Activated CD8-positive, alpha-beta memory T cell treated with anti-CD3 and anti-CD28 coated beads for 48 hours (primary cell): ENCODE measurements at places on chromosomes 13 and 19.

- no peak for DNase-seq
Measured at GRCh38 chr13:35346494-35346893, 130.0 kb downstream of the MAB21L1 start.

DNA sequence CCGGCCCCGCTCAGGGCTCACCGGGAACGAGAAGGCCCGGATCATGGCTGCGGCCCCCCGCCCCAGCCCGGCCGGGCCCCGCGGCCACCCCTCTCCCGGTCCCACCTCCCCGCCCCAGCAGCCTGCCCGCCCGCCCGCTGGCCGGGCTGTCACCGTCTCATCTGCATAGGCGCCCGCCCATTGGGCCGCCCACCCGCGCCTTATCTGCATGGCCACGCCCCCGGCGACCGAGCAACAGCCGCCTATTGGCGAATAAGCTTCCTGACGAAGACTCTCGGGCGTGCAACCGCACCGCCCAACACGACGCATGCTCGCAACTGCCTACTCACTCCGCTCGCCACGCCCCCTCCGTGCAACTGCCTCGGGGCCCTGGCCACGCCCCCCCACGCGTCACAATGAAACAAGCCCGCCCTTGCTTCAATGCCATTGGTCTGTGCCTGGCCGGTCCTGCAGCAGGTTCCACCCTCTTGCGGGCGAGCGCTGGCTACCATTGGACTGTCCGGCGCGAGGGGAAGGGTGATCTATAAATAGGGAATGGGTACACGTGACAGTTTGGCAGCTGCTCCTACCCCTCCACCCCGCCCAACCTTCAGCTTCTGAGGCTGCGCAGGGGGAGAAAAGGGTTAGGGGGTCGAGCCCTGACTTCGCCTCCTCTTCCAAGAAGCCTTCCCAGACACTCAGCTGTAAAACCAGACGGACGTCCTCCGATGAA, at the start of gene DACT3:
DACT3 (minus strand) TSS at position 163 of the 712 bp plus-strand sequence; CDS start at position 45, 118 bp downstream.
- peak; percentile 99 for DNase-seq

GRCh38 chr13:26325876-26326275, 71.9 kb downstream of the CDK8 start:
- no peak for DNase-seq

DNA sequence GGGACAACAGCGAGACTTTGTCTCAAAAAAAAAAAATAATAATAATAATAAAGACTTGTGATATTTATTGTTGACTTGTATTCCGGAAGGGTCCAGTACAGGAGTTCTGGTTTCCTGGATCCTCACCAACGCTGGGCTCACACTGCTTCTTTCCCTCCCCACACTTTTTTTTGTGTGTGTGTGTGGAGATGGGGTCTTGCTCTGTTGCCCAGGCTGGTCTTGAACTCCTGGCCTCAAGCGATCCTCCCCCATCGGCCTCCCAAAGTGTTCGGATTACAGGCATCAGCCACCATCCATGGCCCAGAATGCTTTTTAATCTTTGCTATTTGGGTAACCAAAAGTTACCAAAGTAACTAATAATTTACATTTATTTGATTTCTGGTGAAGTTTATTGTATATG, 39.1 kb downstream of the SIPA1L3 start:
- no peak for DNase-seq

DNA sequence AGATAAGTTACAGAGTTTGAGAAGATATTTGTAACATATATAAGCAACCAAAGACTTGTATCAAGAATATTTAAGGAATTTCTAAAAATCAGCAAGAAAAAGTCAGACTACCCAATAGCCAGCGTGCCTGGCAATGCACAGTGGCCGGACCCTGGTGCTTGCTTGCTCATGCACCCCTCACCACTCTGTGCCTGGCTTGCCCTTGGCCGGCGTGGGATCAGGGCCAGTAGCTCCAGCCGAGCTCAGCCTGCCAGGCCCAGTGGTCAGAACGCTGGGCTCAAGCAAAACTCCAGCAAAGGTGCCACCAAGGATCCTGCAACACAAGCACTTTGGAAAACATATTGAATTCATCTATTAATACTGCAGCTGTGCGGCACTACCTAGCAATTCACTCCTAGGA, 95.1 kb downstream of the KATNAL1 start:
- no peak for DNase-seq

DNA sequence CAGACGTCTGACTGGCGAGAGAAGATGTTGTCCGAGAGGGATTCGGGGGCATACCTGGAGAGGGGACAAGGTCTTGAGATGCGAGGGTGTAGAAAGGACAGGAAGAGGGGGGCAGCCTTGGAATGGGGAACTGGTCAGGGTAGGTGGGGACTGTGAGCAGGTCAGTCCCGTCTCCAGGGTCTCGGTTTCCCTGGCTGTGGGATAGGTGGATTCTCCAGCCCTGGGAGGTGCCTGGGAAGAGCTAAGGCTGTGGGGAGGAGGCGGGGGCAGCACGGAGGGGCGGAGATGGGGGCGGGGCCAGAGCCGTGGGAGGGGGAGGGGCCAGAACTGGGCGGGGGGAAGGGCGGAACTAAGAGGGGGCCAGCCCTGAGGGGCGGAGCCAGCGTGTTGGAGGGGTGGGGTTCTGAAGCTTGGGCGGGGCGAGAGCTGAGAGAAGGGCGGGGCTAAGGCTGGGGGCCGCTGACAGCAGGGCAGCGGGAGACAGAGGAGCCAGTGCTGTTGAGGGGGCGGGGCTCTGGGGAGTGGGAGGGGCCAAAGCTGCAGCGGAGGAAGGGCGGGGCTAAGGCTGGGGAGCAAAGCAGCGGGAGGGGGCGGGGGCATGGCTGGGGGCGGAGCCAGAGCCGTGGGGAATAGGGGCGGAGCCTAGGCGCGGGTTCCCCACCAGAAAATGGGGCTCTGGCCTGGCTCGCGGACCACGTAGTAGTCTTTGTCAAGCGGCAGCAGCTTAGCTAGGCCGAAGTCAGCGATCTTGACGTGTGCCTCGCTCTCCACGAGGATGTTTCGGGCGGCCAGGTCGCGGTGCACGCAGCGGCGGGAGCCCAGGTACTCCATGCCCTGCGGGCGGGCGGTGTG, 9.5 kb upstream of the INSL3 start:
- DNase-seq: no peak

DNA sequence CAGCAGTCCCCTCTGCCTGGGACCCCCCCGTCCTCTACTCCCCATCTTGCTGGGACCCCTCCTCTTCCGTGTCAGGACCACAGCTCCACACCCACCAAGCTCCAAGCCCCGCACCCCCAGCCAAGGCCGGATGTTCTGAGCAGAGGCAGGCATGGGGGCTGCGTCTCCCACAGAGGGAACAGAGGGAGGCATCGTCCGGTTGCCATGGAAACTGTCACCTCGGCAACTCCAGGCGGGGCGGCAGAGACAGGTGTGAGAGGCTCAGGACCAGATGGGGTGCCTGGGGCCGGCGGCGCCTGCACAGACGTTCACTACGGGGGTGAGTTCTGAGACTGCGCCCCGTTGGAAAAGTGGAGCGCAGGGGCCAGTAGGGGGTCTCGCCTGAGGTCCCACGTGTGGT, 5.4 kb downstream of the RNU6-9 start:
- DNase-seq: no peak

- DNase-seq: no peak
Measured at GRCh38 chr13:67416047-67416925, 186.2 kb upstream of the PCDH9 start.

DNA sequence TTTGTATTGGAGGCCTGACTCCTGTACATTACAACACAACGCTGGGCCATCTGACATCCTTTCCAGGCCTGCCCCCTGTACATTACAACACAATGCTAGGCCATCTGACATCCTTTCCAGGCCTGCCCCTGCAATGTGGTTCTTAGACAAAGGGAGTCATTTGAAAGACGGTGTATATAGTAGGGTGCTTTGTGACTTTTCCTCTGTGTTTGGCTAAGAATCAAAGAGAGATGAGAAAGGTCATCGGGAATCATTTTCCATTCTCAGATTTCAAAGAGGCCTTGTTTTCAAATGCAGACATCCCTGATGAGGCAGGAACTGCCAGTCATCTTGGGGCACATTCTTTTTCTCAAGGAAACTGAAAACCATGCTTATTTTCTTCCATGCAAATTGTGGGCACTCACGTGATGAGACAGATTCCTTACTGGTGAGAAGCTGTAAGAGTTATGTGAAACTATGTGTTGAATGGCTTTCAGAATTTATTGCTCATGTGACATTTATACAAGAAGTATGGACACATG, 551.6 kb downstream of the MYO16 start:
- DNase-seq: no peak

GRCh38 chr19:50000841-50001557, 24.2 kb downstream of the VRK3 start:
- DNase-seq: no peak

GRCh38 chr19:49593233-49594113, 2.5 kb downstream of the PRR12 start:
- DNase-seq: peak; percentile 83

- DNase-seq: no peak
Measured at GRCh38 chr13:26050568-26051230, 1.1 kb downstream of the SHISA2 start.

GRCh38 chr13:111662451-111662850, 342.0 kb downstream of the TEX29 start:
- DNase-seq: no peak

DNA sequence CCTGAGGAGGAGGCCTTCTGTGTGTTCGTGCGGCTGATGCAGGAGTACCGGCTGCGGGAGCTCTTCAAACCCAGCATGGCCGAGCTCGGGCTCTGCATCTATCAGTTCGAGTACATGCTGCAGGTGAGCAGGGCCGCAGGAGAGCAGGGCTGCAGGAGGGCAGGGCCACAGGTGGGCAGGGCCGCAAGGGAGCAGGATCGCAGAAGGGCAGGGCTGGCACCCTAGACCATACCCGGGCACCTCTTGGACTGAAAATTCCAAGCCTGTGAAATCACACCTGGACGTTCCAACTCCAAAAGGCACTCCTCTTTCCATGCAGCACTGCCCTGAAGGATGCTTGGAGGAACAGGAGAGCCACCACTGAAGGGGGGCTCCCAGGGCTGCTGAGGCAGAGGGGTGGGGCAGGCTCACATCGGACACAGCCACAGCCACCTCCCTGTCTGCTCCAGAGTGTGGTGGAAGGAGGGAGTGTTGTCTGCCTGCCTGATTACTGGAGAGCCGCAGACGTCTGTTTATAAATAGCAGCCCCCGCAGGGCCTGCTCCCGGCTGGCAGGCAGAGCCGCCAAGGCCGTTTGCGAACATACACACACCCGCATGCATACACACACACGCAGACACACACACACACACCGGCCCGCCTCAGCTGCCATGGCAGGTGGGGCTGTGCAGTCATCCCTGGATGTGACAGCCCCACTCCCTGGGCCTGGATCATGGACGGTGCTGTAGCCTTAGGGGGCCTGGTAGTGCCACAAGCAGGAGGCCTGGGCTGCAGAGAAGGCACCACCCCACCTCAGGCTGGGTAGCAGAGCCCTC, 20.2 kb downstream of the EVI5L start:
- no peak for DNase-seq

GRCh38 chr19:32652894-32653598, 21.9 kb downstream of the ANKRD27 start:
- DNase-seq: no peak

- no peak for DNase-seq
Measured at GRCh38 chr13:31930901-31931522, 100.6 kb upstream of the FRY start.

- DNase-seq: no peak
Measured at GRCh38 chr13:113540523-113540922, 44.0 kb upstream of the TFDP1 start.

GRCh38 chr19:57334191-57334590, 13.9 kb downstream of the ZNF543 start:
- DNase-seq: no peak

DNA sequence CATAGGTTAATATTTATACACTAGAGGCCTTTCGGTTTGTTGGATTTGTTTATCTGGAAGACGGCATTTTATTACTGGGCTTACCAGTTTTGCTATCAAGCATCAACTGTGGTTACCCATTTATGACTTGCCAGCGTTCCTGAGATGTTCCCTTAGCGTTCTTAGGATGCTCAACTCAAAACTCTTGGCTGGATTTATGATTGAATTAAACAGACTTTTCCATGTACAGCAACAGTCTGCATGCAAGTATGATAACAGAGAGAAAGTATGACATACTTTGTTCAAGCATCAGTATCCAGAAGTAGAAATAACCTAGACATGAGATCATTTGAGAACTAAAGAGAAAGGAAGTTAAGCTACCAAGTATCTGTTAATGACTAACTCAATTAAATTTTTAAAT, 29.9 kb upstream of the RNF113B start:
- DNase-seq: no peak

DNA sequence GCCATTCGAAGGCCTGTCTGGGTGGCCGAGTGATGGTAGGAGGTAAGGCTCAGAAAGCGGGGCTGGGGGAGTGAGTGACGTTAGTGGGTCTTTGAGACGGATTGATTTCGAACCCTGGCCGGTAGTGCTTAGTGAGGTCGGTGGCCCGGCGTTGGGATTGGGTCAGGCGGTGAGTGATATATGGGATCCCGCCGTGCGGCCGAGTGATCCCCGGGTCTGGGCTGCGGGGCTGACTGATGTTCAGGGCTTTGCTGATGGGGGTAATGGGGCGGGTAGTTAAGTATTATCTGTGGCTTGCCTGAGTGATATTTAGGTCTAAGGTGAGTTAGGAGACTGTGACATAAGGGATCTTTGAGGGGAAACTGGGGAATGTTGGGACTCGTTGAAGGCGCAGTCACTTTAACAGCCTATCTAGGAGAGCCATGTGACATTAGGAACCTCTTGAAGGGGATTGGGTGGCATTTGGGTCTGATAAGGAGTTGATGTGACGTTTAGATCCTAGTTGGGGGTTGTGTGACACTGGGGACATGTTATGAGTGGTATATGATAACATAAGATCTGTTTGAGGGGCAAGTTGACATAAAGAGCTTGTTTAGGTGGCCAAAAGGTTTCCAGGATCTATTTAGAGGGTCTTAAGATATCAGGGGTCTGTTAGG, 543 bp downstream of the PSMC4 start:
- no peak for DNase-seq

DNA sequence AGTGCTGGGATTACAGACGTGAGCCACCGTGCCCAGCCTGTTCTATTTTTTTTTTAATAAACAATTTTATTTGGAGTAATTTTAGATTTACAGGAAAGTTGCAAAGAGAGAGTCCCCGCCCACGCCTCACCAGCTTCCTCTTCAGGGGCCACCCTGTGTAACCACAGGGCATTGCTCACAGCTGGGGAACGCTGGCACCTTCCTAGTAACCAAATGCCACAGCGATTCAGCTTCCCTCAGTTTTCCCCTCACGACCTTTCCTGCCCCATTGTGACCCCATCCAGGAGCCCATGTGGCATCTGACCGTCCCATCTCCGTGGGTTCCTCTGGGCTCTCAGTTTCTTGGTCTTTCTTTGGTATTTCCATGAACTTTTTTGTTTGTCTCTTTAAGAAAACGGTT, 83.9 kb downstream of the GNG7 start:
- DNase-seq: peak; percentile 60

- no peak for DNase-seq
Measured at GRCh38 chr19:54458648-54459281, 4.8 kb downstream of the LENG9 start.

- no peak for DNase-seq
Measured at GRCh38 chr19:38227287-38228004, 3.4 kb upstream of the DPF1 start.
